ENCODE measurements at places on chromosomes 3 and 15.

GRCh38 chr3:110680450-110680849, 391.2 kb upstream of the NECTIN3 start:
- no peak for DNase-seq

- no peak for DNase-seq
These were observed 16.5 kb downstream of the TPM1 start for GRCh38 chr15:63059075-63059474.

DNA sequence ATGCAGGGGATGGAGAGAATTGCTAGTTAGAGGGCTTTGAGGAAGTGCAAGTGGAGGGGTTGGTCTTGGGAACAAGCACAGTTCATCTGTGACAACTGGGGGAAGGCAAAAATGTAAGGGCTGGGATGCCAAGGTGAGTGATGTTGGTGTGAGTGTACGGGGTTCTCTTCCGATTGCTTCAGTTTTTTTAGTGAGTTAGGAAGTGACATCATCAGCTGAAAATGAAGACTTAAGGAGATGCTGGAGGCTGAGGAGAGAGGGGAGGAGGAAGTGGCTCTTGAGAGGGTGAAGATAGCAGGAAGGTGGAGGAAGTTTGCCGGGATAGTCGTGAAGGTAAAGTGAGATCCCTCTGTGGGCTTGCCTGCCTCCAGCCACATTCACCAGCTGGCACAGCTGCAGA, 12.7 kb downstream of the TICRR start:
- no peak for DNase-seq

- DNase-seq, result no peak
These were observed 263.6 kb upstream of the HES1 start for GRCh38 chr3:193872265-193872753.

- DNase-seq, result no peak
These were observed 196.5 kb downstream of the ZMAT3 start for GRCh38 chr3:178875157-178875556.

GRCh38 chr3:4644951-4645350, 151.8 kb downstream of the ITPR1 start:
- no peak for DNase-seq

GRCh38 chr3:159835126-159835525, 153.5 kb upstream of the IL12A start:
- DNase-seq, result no peak

DNA sequence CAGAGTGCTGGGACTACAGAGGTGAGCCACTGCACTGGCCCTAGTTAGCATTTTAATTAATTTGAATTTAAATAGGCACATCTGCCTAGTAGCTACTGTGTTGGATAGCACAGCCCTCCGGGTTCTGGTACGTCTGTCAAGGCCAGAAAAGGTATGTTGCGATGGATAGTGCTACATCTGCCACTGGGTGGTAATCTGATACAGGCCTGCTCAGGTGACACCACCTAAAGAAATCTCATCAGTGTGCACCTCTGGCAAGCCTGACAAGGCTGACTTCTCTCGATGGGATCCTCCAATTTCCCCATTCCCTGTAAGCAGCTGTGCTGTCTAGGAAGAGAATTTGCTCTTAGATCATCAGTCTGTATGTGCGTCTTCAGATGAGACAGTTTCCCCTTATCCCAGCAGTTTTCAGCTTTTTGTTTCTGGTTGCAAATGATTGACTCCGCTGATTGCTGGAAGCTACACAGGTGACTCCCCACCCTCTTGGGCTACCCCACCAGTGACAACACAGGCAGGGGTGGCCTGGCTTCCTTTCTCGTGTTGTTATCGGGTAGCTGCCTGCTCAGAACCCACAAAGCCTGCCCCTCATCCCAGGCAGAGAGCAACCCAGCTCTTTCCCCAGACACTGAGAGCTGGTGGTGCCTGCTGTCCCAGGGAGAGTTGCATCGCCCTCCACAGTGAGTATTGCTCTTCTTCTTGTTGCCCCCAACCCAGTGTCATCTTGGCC, at the start of gene CCR9:
Gene CCR9 (plus strand): TSS at position 565 of the 727 bp plus-strand sequence. CDS start 8,391 bp downstream, outside the sequence.
- DNase-seq, result no peak

DNA sequence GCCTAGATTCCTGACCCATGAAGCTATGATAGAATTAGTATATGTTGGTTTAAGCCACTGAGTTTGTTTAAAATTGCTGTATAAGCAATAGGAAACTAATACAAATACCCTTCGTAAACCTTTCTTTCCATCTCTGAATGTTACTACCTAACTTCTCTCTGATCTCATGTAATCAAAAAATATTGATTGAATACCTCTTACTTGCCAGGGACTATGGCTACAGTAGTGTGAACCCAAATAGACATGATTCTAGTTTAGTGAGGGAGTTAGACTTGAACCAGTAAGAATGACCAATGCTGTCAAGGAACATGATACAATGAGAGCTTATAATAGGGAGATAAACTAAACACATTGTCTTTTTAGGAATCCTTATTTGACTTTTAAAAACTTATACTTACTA, 19.4 kb downstream of the STT3B start:
- DNase-seq, result no peak

- no peak for DNase-seq
These were observed 7.8 kb upstream of the SLCO3A1 start for GRCh38 chr15:91845720-91846119.

DNA sequence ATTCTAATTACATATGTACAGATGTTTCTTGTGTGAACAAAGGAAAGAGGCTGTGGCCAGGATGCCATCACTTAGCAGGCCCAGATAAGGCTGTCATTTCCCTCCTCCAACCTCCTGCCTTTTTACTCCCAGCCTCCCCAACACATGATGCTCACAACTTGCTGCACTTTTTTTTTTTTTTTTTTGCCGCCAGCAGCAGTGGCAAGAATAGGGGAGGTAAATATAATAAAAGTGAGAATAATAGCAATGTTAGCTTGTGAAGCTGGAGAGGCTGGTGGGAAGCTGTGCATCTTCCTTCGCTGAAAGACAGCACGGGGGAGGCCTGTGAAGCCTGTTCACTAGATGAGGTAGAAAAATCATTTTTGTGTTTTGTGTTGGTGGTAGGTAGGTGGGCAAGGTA, 42.5 kb upstream of the MYO5C start:
- DNase-seq, result no peak
